ENCODE measurements at places on chromosomes 3 and 15.

DNA sequence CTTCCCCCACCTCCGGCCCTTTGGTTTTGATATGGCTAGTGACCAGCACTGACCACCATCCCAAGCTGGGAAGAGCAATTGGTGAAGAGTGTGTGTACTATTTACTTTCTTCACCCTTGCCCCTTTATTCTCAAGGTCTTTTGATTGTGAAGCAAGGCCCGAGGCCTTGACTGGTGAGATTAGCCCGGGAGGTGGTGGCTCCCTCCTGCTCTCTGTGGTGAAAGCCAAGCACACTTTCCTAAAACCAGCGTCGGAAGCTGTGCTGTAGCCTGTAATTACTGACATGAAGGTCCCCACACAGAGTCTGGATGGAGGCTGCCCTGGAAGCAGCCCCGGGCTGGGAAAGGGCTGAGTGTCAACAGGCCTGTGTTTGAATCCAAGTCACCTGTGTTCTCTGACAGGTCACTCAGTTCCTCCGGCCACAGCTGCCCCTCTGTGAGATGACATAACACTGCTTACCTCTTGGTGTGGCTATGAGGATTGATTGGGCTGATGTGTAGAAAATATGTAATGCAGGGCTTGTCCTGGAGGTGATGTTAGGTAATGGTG, 60.5 kb upstream of the PRR23C start:
- DNase-seq, result no peak

GRCh38 chr15:55267401-55268175, 22.0 kb downstream of the RAB27A start:
- DNase-seq, result peak; percentile 75

GRCh38 chr3:197753263-197753662, 3.6 kb downstream of the FYTTD1 start:
- DNase-seq, result no peak

DNA sequence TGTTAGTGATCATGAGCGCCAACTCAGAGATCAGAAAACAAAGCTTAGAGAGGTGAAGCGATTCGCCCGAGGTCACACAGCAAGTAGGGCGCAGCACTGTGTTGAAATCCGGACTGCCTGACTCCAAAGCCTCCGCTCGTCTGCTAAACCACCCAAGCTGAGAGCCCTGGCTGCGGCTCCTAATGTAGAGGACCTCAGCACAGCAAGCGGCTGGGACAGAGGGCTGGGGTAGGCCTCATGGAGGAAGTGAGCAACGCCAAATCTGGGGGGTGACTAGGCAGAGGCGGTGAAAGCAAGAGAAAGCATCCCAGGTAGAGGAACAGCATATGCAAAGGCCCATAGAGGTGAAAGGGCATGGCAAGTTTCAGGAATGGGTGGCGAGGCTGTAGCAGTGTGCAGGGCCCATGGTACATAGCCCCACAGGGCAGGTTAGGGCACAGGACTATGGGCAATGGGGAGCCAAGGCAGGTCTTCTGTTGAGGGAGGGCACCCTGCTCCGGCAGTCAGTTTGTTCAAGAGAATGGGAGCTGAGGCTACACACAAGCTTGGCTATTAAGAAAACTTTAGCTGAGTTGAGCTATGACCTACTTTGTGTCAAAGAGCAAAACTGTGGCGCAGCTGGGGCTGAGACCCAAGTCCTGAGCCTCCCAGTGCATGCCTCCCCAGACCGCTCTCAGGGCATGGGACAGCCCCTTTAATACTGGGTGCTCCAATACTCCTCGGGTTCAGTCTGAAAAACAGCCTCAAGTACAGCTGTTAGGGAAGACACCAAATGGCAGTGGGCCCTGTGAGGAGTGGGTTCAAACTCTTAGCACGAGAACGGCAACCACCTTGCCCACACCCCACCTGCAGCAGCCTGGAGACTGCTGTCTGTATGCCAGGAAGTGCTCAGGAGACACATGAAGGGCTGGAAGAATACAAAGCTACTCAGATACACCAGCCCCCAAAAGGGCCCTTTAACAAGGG, 988 bp upstream of the CFAP92 start:
- DNase-seq, result no peak

DNA sequence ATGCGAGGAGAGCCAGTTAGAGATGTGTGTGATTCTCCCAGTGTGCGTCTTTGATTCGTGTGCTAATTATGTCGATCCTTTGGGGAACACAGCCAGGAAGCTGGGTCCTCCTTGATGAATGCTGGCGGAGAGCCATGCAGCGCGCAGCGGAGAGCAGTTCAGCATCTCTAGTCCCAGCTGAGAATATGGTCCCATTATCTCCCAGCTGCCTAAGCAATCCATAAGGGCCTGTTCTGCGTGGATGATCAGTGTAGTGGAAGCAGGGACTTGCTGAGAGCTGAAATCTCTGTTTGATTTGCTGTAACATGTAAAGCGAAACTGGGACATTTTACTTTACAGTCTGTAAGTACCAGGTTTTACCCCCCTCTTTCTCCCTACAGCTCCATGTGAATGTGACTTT, 412.7 kb downstream of the CNTN4 start:
- DNase-seq, result no peak

Data from activated gamma-delta T cell treated with Interleukin-2 at 50 U/mL for 16 hours (primary cell).